ENCODE measurements at places on chromosomes 13 and 19.

DNA sequence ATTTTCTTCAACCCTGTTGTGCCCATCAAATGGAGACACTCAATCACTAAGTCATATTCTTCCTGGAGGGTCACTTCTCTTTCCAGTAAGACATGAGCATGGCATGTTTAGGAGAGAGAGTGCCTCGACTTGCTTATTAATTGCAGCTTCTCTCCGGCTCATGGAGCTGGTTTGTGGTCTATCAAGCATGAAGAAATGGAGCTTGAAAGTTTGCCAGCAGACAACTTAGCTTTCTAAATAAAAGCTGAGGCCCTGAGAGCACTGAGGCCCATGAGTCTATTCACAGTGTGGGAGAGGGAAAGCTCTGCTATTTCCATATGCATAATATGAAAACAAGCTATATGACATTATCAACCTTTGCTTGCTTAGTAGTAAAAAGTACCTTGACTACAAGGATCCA lies 378.5 kb downstream of the FGF9 start:
- no peak for DNase-seq

DNA sequence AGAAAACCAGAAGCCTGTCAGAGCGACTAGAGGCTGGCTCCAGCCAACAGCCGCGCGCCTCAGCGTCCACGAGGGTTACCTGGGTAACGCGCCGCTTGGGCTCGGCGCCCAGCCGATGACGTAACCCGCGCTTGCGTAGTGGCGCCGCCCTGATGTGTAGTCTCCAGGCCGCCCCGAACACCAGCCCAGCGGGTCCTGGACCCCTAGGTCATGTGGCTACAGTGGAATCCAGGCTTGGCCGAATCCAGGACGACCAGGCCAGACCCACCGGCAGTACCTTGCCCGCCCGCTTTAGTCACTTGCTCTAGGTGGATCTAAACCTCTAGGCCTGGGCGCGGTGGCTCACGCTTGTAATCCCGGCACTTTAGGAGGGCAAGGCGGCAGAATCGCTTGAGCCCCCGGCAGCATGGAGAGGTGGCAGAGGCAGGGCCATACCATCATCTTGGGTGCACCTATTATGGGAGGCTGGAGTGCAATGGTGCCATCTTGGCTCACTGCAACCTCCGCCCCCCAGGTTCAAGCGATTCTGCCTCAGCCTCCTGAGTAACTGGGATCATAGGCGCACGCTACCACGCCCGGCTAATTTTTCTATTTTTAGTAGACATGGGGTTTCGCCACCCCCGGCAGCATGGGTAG lies 7.2 kb upstream of the ZNF606 start:
- no peak for DNase-seq

DNA sequence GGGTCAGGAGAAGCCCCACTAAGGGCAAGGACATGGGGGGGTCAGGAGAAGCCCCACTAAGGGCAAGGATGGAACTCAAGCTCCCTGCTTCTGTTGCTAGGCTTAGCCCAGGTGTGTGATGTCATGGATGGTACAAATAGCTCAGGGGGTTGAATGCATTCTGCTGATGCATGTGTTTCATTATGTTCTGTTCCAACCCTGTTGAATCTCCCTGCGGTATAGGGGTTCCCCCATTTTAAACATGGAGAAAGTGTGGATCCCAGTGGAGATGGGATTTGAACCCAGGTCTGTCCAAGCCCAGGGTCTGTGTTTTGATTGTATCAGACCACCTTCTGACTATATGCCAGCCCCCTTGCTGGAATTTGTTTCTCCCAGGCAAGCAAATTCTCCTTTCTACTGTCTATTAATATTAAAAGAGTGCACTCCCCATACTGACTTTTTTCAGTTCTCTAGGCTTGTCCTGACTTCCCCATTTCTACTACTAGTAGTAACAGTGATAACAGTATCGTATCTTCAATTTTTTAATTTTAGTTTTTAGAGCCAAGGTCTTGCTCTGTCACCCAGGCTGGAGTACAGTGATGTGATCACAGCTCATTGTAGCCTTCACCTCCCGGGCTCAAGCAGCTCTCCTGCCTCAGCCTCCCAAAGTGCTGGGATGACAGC lies 6.7 kb downstream of the ZNF865 start:
- no peak for DNase-seq

GRCh38 chr13:43663474-43664090 lies 123.2 kb downstream of the ENOX1 start:
- no peak for DNase-seq

GRCh38 chr13:48660361-48661076 lies 6.8 kb downstream of the CYSLTR2 start:
- no peak for DNase-seq

- no peak for DNase-seq
Measured at GRCh38 chr13:51727634-51728274, 76.2 kb downstream of the DHRS12 start.

DNA sequence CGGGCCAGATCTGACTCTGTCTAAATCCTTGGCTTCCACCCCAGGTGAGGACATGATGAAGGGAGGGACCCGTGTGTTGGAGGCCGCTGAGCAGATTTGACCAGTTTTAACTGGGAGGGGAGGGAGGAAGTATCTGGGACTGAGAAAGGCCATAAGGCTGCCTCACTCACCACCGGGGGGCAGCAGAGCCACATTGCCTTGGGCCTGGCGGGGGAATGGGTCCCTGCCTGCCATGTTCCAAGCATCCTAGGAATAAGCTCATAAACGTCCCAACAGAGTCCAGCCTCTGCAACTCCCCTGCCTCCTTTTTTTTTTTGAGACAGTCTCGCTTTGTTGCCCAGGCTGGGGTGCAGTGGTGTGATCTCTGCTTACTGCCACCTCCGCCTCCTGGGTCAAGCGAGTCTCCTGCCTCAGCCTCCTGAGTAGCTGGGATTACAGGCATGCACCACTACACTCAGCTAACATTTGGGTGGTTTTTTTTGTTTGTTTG lies 15.5 kb downstream of the MAST3 start:
- DNase-seq, result peak; percentile 58

DNA sequence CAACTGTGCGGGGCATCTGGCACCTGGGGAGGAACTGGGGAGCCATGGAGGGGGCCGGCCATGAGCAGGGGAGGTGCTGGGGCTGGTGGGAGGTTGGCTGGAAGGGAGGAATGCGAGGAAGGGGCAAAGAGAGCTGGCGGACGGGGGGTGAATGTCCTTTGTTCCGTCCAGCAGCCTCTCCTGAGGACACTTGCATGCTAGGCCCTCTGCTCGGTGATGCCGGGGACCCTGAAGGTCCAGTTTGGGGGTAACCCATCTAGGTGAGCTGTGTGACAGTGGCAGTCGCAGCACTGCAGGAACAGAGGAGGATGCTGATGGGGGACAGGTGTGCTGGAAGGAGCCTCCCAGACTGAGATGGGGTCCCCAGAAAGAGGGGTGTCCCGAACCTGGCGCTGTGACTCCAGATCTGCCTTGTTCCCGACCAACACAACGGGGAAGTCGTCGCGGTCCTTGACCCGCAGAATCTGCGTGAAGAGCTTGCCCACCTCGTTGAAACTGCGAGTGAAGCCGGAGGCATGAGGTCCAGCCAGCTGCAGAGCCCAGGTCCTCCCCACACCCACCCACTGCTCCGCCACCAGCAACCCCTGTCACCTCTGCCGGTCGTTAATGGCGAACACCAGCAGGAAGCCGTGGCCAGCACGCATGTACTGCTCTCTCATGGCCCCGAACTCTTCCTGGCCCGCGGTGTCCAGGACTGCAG lies 3.6 kb downstream of the RRAS start:
- no peak for DNase-seq

DNA sequence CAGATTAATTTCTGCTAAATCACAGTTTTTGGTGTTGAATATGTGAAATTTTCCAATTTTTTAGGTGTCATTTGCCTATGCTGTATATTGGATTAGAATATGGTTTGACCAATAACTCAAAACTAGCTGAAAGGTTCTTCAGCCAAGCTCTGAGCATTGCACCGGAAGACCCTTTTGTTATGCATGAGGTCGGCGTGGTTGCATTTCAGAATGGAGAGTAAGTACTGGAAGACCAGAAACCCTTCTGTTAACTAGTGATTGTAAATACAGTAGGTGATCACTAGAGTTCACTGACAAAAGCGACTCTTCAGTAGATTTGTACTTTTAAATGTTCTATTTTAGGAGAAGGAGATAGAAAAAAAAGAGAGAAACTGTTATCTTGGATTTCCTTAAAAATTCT lies 22.3 kb downstream of the CDC16 start:
- DNase-seq, result no peak

DNA sequence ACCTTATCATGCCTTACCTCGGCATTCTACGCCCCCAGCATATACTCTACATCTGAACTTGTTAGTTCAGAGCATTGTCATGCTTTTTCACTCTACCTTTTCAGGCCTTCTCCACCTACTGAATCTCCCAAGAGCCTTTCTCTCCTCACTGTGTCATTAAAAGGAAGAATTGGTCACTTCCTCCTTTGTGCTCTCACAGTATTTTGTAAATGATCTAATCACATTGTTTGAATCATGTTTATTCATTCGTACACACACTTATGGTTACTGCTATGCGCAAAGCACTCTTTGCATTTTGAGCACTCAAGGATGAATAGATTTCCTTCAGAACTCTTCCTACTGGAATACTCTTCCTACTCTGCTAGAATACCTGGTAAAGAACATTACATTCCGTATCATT lies 15.8 kb upstream of the ELF1 start:
- peak; percentile 52 for DNase-seq

- DNase-seq, result no peak
Measured at GRCh38 chr13:30276178-30276577, 31.2 kb downstream of the KATNAL1 start.

DNA sequence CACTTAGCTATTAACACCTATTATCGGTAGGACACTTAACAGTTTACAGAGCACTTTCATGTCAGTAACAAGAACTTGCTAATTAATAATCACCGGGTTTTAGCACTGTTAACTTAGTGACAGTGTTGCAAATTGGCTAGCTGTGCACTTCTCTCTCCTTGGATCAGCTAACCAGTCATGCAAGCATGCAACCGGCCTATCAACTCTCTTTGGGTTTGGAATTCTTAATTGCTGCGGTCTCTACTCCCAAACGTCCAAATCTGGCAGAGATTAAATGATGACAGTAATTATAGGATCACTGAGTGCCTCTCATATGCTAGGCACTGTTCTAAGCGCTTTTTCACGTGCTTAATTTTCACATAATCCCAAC lies 1.2 kb downstream of the EPS15L1 start:
- no peak for DNase-seq

DNA sequence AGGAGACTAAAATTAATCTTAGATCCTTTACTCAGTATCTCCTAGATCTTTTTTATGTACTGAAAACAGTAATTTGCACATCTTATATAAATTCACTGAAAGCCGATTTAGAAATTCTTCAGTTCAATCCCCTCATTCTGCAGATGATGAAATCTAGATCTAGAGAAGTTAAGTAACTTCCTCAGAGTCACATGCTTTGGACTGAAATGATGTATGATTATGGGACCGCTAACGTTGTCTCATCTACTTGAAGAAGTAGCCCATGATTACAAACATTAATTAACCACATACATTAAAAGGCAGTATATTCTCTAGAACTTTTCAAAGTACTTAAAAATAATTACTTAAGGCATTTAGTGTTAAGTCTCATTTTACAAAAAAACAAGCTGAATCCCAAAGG lies 37.8 kb downstream of the ELF1 start:
- no peak for DNase-seq

GRCh38 chr19:34327851-34328250 lies 37.1 kb upstream of the GPI start:
- DNase-seq, result no peak

DNA sequence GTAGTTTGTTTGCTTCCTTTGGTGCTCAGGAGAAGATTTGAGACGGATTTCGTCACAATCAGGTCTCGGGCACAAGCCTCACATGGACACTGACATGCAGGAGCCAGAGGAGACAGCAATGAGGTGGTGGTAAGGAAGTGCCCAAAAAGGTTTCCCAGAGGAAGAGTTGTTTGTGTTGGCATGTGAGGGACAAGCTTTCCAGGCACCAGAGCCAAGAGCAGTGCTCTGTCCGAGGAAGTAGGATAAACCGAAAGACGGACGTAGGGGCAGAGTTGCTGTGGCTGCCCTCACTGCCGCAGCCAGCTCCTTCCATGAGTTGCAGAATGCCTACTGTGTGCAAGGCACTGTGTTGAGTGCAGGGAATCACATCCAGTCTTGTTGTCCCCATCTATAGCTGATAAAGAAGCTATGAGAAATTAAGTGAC lies 27.7 kb downstream of the SAE1 start:
- DNase-seq, result no peak

DNA sequence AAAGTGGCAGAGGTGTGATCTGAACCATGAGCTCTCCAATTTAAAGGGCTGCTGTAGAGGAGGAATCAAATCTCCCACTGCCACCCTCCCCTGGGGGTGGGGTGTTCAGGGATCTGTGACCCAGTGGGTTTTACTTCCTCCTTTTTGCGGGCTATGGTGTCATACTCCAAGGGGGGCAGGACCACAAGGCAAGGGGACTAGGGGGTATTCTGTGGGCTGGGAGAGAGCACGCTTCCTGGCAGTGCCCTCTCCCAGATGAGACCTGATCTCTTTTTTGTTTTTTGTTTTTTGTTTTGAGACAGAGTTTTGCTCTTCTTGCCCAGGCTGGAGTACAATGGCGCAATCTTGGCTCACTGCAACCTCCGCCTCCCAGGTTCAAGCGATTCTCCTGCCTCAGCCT lies 10.3 kb downstream of the PLD3 start:
- DNase-seq, result no peak

DNA sequence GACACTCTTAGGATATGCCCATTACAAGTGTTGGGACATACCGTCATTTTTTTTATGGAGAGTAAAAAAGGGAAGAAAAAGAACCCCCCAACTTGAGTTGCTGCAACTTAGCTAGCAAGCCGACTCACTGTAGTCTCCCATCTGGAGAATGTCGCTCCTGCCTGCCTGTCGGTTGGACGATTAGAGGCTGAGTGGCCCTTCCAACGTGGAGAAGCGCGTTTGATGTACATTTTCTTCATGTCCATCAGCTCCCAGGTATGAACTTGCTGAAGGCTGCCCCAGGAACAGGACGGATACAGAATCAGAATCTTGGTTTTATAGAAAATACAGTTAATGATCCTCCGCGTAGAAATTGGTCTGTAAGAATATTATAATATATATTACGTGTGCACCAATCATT lies 189.0 kb upstream of the SOX1 start:
- no peak for DNase-seq

DNA sequence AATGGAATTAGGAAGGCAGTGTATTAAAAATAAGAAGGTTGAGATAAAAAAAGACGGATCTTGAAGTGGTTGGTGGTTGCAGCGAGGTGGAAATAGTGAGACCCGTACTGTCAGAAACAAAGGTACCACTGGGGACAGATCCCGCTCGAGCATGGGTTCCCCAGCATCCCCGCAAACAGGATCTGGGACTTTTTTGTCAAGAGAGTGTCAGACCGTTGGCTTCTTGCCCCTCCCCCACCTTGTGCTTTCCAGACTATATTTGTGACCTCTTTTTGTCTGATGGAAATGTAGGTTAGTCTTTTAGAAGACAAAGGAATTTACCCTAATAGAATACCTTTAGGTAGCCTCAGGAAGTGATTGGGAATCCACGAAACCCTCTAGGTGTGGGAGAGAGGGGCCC lies 4.2 kb downstream of the GATAD2A start:
- DNase-seq, result no peak
